ENCODE measurements at places on chromosomes 11 and 22. TPM values are rescaled to one million over a fixed set of nuclear protein-coding genes. Genes with fewer than 3 reads are reported as not detected.

GRCh38 chr11:76781046-76781801, 1.9 kb upstream of the TSKU start:
- peak; percentile 85 for DNase-seq

DNA sequence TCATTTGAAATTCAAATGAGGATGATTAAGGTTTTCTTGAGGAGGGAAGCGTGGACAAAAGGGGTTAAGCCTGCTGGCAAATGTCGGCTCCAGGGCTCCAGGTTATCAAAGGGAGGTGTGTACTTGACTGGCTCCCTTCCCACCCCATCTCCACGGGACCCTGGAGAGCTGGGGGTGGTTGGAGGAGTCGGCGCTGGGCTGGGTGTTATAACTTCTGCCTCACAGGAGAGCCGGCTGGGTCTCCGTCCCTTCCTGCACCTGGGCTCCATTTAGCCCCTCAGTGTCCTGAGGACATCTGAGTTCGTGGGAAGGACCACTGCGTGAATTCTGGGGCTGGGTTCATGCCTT, 15.6 kb downstream of the POU2F3 start:
- no peak for DNase-seq

- peak; percentile 31 for DNase-seq
Observed at GRCh38 chr11:102552447-102553194, 22.1 kb upstream of the MMP7 start.

GRCh38 chr11:41935241-41935640, 475.8 kb upstream of the LRRC4C start:
- no peak for DNase-seq

- peak; percentile 33 for DNase-seq
Observed at GRCh38 chr11:27720277-27720830, 20.1 kb upstream of the BDNF start.

DNA sequence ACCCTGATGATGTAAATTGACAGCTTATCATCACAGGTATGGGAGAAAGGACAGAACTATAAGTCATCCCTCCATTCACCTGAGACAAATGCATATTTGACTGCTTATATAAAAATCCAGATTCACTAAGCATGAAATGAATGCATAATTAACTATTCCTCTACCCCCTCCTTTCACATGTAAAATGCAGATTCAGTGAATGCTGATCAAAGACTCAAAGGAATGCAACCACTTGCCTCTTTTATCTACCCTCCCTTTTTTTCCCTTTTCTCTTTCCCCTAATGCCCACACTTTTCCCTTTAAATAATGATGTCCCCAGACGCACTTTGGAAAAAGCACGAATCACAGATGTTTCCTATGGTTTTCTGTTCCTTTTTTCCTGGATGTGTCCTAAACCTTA, 4.5 kb upstream of the PLAAT4 start:
- no peak for DNase-seq

- no peak for DNase-seq
Observed at GRCh38 chr11:111172321-111172862, 73.1 kb upstream of the POU2AF2 start.

DNA sequence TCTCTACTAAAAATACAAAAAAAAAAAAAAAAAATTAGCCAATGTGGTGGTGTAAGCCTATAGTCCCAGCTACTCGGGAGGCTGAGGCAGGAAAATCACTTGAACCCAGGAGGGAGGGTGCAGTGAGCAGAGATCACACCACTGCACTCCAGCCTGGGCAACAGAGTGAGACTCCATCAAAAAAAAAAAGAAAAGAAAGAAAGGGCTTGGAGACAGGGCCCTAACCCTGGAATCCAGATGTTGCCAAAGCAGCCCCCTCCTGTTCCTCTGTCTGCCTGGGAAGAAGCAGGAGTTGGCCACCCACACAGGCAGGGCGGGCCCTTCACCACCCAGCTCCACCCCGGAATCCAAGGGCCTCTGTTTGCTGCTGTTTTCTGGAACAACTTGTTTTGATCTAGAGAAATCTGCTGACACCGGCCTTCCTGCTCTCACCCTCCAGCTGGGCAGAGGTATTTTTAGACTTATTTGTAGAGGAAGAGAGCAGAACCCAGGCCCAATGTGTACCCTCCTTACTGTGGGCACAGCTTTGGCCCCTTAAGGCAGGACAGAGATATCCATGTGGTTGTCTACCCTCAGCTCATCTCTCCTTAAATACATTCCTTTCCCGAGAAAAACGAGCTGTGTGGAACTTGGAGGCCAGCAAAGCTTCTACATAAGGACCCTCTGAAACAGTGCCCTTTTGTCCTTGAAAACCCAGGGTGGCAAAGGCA, 2.7 kb upstream of the NEAT1 start:
- peak; percentile 95 for DNase-seq

- DNase-seq = no peak
Observed at GRCh38 chr11:112579282-112579681, 318.6 kb upstream of the PLET1 start.

- DNase-seq = peak; percentile 25
Observed at GRCh38 chr11:33362051-33362910, 105.1 kb downstream of the HIPK3 start.

GRCh38 chr22:46171940-46172339, 21.6 kb downstream of the PPARA start:
- no peak for DNase-seq

DNA sequence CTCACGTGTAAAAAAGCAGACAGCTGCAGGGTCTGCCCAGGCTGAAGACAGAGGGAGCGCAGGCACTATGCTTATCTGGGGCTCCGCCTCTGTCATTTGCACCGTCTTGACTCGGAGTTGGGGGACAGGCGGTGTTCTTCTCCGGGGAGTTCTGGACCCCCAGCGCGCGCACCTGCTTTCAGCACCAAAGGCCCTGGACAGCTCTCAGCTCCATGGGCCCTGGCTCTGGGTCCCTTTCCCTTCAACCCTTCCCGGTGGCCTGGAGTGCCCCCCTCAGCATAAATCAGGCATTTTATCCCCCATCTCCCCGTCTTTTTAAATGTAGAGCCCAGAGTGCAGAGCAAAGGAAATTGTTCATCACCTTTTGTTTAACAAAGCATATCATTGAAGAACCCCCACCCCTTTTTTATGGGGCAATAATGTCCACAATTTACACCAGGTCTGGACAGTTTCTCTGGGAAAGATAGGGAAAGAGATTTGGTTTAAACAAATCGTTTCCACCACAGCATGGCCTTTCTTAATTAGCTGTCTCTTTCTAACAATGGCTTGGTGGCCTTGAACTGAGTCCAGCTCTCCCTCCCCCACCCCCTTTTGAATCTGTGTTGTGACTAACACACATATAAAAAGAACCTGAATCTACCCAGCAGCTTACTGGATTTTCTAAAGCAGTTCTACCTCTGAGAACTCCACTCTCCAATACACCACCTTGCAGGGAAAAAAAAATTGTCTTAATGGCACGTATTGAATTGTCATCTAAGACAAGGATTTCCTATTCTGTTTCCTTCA, 1.7 kb downstream of the SEZ6L start:
- DNase-seq = no peak

- peak; percentile 25 for DNase-seq
Observed at GRCh38 chr11:6022956-6023355, 7.6 kb downstream of the OR56A1 start.

DNA sequence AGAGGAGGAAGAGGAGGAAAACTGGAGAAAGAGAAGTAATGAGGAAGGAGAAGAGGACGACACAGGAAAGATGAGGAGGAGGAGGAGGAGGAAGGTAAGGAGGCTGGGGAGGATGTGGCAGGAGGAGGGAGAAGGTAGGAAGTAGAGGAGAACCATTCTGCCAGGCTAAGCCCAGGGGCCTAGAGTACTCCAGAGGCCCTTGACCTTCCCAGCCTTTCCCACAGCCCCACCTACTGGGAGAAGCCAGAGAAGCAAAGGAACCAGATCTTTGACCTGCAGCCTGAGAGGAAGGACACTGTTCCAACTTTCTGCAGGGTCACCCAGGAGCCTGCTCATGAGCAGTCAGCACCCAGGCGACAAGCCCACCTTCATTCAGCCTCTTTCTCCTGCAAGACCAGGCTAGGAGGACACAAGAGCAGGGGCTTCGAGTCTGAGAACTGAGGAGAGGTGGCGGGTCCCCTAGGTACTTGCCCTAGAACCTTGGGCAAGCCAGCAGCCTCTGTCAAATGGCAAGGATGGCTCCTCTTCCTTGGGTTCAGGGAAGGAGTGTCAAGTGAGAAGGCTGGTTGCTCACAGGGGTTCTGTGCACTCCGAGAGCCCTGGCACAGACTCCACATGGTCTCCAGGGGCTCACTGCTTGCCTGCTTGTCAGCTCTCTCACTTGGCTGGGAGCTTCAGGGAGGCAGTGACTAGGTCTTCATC, 27.9 kb upstream of the OAF start:
- peak; percentile 68 for DNase-seq

DNA sequence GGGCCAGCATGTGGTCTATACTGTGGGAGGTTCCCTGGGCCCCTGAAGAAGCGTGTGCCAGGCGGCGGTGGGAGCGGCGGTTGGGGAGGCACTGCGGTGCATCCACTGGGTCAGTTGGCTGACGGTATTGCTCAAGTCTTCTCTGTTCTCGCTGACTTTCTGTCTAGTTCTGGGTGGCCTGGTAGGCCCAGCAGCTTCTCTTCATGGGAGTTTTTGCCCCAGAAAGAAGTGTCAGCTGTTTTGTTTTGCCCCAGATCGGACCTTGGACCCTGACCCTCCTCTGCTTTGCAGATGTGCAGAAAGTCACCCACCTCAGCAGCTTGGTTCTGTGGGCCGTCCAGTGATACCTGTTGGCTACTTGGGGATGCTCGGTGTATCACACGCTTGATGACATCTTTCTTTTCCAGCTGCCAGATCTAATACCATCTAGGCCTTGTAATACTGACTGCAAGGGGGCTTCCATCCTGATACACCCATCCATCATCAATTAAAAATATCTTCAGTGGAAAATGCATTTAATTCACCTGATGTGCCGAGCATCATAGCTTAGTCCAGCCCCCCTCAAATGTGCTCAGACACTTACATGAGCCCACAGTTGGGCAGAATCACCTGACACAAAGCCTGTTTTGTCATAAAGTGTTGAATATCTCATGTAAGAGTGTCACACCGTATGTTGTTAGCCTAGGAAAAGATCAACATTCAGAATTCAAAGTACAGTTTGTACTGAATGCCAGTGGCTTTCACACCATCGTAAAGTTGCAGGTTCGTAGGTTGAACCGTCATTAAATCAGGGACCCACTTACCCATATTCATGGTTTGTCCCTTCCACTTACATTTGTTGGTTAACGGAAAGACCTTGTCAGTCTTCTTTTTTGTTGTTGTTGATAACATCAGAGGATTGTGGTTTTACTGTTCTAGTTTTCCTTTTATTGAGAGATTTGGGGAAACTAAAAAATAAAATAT, 13.9 kb downstream of the ZBED4 start:
- DNase-seq = no peak

- no peak for DNase-seq
Observed at GRCh38 chr11:84566671-84567070, 1060.5 kb downstream of the DLG2 start.

DNA sequence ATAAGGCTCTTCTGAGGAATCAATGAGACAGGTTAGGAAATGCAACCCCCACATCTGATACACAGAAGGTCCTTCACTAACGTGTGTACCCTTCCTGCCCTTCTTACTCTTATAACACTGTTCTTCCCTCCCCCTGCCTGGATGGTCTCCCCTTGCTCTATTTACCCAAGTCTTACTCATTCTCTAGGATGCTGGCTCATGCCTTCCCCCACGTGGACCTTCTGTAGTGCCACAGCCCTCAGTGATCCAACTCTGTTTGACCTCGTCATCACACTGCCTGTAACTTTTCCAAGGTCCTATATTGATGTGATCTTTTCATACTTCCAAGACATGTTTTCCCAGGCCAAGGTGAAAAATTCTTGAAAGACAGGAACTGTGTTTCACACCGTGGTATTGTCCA, 79.8 kb downstream of the C11orf58 start:
- no peak for DNase-seq

DNA sequence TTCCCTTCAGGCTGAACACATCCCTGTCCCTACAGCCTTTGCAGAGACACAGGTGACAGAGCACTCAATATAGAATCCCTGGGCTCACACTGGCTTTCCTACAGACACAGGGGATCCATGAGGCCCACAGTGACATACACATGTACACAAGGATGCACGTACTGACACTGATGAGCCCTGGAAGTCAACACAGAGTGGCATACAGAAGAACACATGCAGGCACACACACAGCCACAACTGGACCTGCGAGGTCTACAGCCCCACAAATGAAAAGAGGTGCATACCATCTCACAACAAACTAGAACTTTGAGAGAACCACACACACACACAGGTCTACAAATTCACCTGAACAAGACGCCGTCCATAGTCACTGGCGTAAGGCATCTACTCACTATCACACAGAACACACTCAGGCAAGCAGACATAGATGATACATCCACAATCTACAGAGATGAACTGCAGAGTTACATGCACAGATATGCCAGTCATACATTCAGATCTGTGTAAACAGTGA, 3.5 kb upstream of the ZNF74 start:
- DNase-seq = no peak

- no peak for DNase-seq
Observed at GRCh38 chr22:44813416-44813815, 61.0 kb downstream of the ARHGAP8 start.

- no peak for DNase-seq
Observed at GRCh38 chr11:11478687-11479086, 125.6 kb upstream of the CSNK2A3 start.

DNA sequence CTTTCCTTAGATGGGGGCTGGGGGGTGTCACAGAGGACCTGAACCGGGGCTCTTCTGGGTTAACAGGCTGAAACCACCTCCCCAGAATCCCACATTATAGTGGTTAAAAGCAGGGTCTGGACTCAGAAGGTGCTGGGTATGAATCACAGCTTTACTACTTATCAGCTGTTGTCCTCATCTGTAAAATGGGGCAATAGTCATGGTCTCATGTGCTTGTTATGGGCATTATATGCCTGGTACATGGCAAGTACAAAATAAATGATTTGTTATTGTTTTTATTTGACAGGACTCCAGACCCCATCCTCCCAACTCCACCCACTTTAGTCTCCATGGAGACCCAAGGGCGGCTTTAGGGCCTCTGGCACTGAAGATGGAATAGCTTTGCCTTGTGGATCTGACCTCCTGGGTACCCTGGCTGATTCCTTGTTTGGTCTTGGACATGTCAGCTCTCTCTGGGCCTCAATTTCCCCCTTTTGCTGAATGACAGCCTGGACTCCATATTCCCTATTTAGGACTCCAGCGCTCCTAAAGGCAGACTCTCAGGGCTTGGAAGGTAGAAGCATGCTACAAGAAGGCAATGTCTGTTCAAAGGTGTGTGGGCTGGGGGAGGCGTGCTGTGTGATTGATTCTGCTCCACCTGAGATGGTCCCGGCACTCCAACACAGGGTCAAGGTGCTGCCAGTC, 812 bp upstream of the SMTN start:
- no peak for DNase-seq

Gene UBASH3B
- 2.8 TPM for polyA plus RNA-seq

Gene NFAM1
- 1.8 TPM for polyA plus RNA-seq

Gene MYO7A
- 68.4 TPM for polyA plus RNA-seq

Gene OR51B2
- polyA plus RNA-seq = not detected

Gene CYB5R2
- polyA plus RNA-seq = 5.6 TPM

Gene HTR3B
- 0.34 TPM for polyA plus RNA-seq

Gene DGCR6L
- polyA plus RNA-seq = 46.7 TPM

Gene TRIM66
- 7.2 TPM for polyA plus RNA-seq

Gene OR2AT4
- 3.2 TPM for polyA plus RNA-seq
